ENCODE measurements at places on chromosomes 4 and X. TPM values are rescaled to one million over a fixed set of nuclear protein-coding genes. Genes with fewer than 3 reads are reported as not detected.
A peak's percentile ranks its signal among the peaks of the same experiment; 100 is the strongest.

The ANKRD37 gene
- total RNA-seq = 6.4 TPM

DNA sequence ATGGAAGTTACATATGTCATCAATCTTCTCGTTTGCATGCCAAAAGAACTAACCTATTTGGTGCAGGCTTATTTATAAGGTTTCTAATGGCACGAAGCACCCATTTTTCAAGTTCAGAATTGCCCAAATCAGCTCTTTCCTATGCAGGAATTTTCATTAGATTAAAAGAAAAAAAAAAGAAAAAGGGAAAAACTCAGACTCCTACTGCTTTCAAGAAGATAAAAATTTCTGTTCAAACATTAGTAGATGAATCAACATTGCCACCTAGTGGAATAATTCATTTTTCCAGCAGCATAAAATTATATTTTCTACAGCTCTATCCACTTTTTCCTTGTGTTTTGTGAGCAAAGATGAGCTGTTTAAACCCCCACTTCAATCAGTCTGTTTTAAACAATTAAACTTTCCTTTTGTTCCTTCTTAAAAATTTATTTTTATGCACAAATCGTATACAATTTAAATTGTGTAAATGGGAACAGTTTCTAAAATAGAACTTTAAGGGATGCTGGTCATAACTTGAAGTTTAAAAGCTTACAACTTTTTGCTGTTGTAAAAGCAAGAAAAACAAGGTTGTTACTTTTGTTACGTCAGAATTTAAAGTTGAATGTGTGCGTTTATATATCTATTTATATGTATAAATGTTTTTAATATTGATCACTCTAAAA is 309.9 kb downstream of the ARAP2 start:
- DNase-seq = peak; percentile 4

The DAPP1 gene
- not detected for total RNA-seq

- no peak for DNase-seq
Measured at GRCh38 chrX:84956304-84956703, 47.4 kb upstream of the APOOL start.

The NDNF gene
- total RNA-seq = 1.8 TPM

The PDZD4 gene
- total RNA-seq = 0.89 TPM

GRCh38 chr4:143358923-143359643 is 22.4 kb downstream of the GAB1 start:
- DNase-seq = peak; percentile 62

DNA sequence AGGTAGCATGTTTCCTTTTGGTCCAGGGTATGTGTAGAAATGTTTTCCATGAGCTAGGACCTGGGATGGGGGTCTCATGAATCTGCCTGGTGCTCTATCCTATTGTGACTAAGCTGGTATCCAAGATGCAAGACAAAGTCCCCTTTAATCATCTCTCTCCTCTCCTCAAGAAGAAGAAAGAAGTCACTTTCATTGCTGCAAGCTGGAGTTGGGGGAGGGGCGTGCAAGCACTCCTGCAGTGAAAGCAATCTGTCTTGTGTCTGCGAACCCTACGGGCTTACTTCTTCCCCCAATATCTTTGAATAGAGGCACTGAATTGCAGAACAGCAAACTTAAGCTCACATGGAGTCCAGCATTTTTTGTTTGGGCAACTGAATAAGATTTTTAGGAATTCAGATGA is 27.2 kb upstream of the GRPR start:
- no peak for DNase-seq

- no peak for DNase-seq
Measured at GRCh38 chrX:70825366-70825765, 83.1 kb downstream of the TEX11 start.

The CXXC4 gene
- under 0.01 TPM for total RNA-seq

The PPEF2 gene
- total RNA-seq = under 0.01 TPM

DNA sequence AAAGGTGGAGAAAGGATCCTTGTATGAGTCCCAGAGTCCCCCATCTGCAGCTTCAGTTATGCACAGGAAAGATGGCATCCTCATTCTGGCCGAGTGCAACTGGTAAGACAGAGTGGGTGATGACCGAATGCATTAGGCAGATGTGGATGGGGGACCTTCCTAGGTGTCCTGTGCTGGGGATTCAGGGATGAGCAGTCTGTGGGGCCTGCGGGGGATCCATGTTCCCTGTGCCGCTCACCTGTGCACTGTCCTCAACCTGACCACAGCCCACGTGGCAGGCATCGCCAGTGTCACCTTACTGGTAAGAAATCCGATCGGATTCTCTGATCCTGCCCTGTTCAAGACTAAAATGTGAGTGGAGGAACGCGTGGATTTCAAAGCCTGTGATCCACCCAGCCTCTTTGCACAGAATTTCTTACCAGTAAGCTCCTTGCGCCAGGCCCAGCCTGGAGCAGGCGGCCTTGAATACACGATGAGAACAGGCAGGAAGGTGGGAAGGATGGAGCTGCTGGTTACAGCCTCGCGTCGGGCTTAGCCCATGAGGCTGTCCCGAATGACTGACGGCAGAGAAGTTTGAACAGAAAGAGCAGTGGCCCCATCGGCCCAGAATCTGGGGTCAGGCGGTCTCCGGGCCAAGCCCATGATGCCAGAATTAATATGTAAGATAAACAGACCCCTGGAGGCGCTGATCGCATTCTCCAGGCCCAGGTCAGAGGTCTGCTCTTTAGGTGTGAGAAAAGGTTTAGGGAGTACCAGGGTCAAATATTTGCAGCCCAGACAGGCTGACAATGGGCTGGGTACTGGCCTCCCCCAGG is 56.5 kb downstream of the CPZ start:
- no peak for DNase-seq

- no peak for DNase-seq
Measured at GRCh38 chrX:1185561-1185960, 26.9 kb downstream of the CRLF2 start.

The GPRASP3 gene
- 4.7 TPM for total RNA-seq

The HTR2C gene
- not detected for total RNA-seq

DNA sequence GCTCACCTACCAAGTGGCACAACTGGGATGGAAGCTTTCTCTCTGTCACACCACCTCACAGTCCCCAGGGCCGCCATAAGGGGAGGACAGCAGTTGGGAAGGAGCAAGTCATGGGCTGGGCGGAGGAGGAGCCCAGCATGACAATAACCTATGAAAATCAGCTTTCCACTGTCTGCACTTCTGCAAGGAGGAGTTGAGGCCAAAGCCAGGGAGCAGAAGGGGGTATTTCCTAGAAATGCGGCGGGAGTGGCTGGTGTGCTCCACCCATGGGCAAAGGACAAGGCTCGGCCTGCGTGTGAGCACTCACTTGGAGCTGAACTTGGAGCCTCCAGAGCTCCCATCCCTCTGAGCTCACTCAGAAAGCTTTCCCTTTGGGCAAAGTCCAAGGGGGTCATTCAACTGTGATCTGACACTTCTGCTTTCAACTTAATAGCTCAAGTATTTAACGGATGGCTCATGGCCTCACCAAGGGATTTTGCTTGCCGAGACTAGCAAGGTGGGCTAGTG is 18.5 kb downstream of the APLN start:
- no peak for DNase-seq

- no peak for DNase-seq
Measured at GRCh38 chr4:53130896-53131561, 234.8 kb downstream of the SCFD2 start.

DNA sequence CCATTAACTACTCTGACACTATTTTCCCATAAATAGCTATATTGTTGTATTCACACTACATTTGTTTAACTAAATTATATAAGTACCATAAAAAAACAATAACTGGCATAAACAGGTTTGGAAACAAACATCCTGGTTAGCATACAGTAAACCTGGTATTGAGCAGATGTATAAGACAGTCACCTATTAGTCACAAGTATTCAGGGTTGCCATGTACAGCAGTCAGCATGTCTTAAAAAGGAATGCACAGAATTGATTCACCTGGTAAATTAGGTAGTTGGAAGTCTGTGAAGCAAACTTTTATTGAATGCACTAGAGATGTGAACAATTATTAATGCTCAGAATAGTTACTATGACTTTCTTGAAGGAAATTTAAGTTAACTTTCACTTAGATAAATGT is 137.9 kb downstream of the FAM13A start:
- no peak for DNase-seq

- no peak for DNase-seq
Measured at GRCh38 chr4:134160211-134160610, 41.4 kb downstream of the PABPC4L start.

The CT83 gene
- total RNA-seq = not detected

GRCh38 chr4:18041114-18041513 is 19.6 kb upstream of the LCORL start:
- no peak for DNase-seq

- DNase-seq = peak; percentile 88
Measured at GRCh38 chr4:165222651-165222994, 15.3 kb downstream of the KLHL2 start.

The TLR10 gene
- total RNA-seq = not detected

- DNase-seq = no peak
Measured at GRCh38 chr4:98385831-98386230, 124.6 kb downstream of the RAP1GDS1 start.

GRCh38 chrX:32937043-32937442 is 274.3 kb downstream of the DMD start:
- no peak for DNase-seq

GRCh38 chrX:134868771-134869495 is 121.9 kb upstream of the SMIM10 start:
- DNase-seq = peak; percentile 62

The BOD1L1 gene
- 17.8 TPM for total RNA-seq

GRCh38 chrX:259692-260355 is 21.4 kb upstream of the PLCXD1 start:
- no peak for DNase-seq

GRCh38 chr4:38704622-38705154 is 40.7 kb downstream of the KLF3 start:
- DNase-seq = no peak

DNA sequence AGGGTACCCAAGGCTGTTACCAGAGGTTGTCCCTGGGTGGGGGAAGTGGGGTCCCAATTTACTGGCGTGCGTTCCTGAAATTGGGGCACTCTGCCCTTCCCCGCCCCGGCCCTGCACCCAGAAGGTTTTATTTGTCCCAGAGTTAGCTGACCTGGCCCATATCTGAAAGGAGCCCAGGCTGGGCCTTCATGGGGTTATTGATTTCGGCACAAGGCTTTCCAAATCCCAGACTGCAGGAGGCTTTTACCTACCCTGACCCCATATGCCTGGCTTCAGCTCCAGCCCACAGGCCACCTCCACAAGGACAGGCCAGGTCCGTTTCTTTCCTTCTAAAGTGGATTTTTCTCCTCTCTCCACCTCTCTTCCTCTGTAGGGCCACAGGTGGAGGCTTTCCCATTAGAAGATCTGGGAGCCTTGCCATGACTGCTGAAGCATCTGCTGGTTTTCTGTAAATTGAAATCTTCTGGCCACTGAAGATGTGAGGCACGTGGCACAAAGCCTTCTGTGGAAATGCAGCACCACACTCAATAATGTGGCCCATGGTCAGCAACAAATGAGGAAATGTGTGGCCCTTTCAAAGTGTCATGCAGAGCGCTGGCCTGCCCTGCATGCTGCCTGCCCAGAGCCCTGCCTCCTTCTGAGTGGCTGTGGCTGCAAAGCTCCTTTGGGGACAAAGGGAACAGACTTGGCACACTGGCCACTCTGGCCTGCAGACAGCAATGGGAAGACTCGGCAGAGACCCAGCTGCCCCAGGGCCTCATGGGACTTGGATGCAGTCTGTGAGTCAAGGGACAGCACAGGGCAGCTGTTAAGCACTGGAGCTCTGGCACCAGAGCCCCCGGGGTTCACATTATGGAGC is 43.1 kb upstream of the MTM1 start:
- DNase-seq = no peak
